ENCODE measurements at places on chromosomes 6 and 20.

DNA sequence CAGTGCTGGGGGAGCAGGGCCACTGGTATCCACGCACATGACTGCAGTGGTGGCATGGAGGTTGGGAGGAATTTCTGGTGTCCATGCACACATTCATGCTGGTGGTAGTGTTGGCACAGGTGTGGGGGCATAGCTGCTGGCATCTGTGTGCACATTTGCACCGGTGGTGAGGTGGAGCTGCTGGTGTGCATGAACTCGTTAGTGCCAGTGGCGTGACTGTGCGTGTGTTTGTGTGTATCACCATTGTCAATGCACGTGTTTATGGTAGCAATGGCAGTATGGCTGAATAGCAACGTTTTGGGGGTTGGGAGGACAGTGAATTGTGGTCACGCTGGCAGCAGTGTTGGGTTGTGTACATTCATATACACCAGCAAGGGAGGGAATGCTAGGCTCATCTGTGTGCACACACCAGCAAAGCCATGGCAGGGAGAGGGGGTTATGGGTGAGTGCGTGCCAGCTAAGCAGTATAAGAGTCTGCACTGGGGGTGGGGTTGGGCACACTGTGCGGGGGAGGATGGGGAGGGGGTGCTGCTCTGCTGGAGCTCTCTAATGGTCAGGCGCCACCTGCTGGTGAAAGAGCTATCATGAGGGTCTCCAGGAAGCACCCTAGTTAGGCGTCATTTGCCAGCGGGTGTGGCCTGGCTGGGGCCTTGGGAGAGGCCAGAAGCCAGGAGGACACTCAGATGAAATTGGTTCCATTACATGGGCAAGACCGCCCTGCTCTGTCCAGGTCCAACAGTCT is 626.1 kb upstream of the ID4 start:
- no peak for DNase-seq

DNA sequence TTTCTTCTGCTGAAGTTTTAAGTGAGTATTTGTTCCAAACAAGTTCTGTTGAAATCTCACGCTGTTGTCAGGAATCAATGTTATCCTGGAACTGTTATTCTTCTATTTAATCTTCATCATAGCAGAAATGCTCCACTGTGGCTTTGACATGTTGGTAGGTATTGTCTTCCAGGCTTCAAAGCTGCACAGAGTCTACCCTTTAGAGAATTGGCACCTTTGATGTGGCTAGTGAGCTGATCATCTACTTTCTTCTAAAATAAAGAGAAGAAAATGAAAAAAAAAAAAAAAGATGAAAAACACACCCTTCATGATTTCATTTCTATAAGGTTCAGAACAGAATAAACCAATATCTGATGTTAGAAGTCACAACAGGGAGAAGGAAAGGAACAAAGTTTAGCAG is 5.8 kb upstream of the ZSCAN23 start:
- no peak for DNase-seq

DNA sequence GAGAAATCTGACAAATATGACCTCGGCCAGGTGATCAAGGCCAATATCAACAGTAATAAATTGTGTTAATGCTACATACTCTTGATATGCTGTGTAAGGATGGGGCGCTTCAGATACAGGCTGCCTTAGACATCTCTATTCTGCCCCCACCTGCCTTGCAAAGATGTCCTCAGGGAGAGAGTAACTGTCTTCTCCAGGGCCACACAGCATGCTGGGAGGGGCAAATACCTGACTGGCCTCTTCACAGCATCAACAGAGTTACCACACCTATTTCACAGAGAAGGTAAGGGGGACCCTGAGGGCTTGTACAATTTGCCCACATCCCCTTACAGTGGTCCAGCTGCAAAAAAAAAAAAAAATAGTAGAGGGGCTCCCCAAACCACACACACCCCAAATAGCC is 17.2 kb upstream of the KIAA1755 start:
- DNase-seq = no peak

GRCh38 chr6:46035242-46035641 is 19.6 kb upstream of the CLIC5 start:
- DNase-seq = no peak

GRCh38 chr20:33733654-33734576 is 2.1 kb downstream of the ZNF341 start:
- no peak for DNase-seq

- DNase-seq = no peak
Observed at GRCh38 chr20:25284131-25284601, 36.3 kb downstream of the PYGB start.

- no peak for DNase-seq
Observed at GRCh38 chr6:154715446-154715845, 17.8 kb upstream of the SCAF8 start.

- no peak for DNase-seq
Observed at GRCh38 chr6:137724495-137725211, 142.4 kb upstream of the TNFAIP3 start.

DNA sequence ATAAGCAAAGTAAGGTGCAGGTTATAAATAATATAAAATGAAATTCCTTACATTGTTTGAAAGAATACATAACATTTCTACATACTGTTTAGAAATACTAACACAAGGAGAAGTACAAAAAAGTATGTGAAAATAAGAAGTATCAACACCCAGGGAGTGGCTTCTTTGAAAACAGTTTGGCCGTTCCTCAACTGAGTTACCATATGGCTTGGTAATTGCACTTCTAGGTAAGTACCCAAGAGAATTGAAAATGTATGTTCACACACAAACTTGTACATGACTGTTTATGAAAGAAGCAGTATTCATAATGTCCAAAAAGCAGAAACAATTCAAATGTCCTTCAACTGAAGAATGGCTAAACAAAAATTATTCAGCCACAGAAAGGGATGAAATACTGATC is 30.7 kb downstream of the PAK5 start:
- no peak for DNase-seq

DNA sequence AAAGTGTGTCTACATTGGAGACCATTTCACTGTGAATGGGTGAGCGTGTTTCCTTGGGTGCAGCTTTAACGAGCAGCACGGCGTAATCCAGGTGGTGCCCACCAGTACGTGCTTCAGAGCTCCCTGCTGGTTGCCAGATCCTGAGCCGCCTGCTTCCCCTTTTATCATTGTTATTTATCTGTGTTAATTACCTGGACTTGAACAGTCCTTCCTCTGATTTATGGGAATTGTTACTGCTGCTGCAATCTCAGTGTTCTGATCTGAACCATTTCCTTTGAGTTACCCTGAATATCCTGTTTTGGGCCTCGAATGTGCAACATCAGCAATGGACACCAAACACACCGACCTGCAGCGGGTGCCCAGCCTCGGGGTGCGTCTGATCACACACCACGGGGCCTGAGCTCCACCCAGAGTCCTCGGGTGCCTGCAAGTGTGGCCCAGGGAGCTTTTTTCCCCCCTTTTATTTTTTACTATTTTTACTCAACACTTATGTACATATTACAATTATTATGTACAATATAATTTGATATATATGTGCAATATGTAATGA is 81.3 kb downstream of the RPP40 start:
- no peak for DNase-seq

DNA sequence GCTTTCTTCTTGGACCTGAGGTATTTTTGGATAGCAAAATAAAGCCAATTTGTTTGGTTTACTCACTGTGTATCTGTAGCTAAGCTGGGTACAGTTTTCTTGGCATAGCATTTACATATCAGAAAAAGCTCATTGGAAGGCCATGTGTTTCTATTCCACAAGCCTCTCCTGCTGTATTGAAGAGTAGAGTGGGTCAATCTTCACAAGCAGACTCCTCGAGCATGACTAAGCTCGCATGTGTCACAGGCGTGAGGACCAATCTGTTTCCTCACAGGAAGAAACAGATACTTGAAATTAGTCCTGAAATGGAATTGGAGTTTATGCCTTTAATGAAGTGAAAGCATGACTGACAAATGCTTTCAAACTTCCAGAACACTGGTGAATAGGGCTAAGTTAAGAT is 1279.0 kb upstream of the MAP3K7 start:
- no peak for DNase-seq

- no peak for DNase-seq
Observed at GRCh38 chr6:20907486-20908071, 373.3 kb downstream of the CDKAL1 start.

DNA sequence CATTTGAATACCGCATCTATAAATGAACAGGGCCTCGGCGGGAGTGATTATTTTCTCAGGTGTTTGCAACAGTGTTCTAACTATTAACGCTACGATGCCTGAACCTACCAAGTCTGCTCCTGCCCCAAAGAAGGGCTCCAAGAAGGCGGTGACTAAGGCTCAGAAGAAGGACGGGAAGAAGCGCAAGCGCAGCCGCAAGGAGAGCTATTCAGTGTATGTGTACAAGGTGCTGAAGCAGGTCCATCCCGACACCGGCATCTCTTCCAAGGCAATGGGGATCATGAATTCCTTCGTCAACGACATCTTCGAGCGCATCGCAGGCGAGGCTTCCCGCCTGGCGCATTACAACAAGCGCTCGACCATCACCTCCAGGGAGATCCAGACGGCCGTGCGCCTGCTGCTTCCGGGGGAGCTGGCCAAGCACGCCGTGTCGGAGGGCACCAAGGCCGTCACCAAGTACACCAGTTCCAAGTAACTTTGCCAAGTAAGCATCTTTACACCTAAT is 70.9 kb downstream of the HFE start:
- peak; percentile 65 for DNase-seq

All from stimulated activated CD8-positive, alpha-beta memory T cell treated with anti-CD3 and anti-CD28 coated beads, Interleukin-7, amount 100 ng/mL, for 1 hour (primary cell).